MCF 10A (cell line): ENCODE measurements at places on chromosomes 3 and 15.

GRCh38 chr3:119380697-119381096, 82.7 kb downstream of the TMEM39A start:
- DNase-seq = peak; percentile 23

DNA sequence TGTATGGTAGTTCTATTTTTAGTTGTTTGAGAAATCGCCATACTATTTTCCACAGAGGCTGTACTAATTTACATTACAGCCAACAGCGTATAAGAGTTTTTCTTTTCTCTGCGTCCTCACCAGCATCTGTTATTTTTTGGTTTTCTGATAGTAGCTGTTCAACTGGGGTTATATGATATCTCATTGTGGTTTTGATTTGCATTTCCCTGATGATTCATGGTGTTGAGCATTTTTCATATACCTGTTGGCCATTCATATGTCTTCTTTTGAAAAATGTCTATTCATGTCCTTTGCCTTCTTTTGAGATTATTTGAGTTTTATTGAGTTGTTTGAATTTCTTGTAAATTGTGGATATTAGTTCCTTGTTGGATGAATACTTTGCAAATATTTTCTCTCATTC, 114.6 kb downstream of the LRRK1 start:
- DNase-seq = no peak

DNA sequence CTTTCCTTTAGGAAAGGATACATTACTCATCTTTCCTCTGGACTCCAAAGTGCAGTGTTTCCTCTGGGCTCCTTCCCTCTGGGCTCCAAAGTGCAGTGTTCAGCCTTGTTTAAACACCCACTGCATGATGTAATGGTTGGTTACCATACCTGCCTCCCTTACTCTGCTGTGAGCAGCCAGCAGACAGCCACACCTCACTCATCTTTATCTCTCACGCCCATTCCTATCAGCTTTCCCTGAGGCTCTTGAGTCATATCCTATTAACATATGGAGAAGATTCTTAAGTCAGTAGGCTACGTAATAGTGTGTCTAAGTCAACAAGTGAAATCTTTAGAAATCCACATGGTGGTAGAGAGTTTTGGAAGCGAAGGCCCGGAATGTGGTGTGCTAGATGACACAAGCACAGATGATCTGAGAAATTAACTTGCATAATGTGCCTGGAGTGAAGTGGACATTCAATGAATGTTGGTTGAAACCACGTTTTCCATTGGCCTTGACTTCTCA, 97.2 kb upstream of the CTNNB1 start:
- DNase-seq = peak; percentile 69

GRCh38 chr15:36415643-36416042, 163.8 kb upstream of the CDIN1 start:
- no peak for DNase-seq

DNA sequence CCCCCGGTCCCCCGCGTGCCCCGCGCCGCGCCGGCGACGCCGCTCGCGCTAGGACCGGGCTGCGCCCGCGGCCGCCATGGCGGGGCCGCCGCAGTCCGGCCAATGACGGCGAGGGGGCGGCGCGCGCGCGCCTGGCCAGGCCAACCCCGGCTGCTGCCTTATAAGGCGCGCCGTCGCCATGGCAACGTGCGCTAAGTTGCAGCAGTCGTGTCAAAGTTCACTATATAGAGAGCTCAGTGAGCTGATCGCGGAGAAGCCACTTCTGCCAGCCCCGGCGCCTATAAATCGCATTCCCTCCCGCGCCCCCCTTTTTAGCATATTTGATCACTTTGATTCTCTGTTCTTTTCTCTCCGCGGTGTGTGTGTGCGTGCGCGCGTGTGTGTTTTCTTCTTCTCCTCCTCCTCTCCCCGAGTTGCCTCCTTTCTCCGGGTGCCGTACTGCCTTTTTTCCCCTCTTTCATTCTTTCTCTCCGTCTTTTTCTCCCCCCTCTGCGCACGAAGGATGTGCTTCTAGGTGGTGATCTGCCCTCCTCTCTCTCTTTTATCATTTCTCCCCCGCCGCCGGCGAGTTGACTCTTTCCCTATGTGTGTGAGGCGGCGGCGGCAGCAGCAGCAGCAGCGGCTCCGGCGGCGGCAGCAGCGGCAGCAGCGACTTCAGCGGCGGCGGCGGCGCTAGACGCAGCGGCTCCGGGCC, at the start of gene NR2F2:
Gene NR2F2 (plus strand): TSS at position 251 of the 694 bp plus-strand sequence. CDS start 1,406 bp downstream, outside the sequence.
- peak; percentile 97 for DNase-seq

GRCh38 chr15:99511866-99512661, 53.7 kb upstream of the MEF2A start:
- DNase-seq = no peak

DNA sequence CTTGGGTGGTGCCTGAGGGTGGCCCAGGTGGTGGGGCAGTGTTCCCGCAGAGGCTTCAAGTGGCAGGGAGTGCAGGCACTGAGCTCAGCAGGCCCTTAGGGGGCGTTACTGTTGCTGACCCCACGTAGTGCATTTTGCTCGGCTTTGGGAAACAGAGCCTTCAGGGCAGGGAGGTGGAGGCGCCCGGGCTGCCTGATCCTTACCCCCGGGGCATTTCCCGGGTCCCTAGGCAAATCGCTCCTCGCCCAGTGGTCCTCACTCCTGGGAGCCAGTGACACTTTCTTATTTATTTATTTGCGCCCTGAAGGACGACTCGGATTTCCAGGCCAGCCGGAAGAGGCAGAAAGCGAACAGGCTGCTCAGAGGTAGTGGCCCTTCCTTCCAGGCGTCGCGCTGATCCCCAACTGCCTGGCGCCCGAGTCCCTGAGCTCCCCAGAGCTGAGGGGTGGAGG, 10.1 kb upstream of the FOXB1 start:
- no peak for DNase-seq
